ENCODE measurements at places on chromosomes 1 and 21. TPM values are rescaled to one million over a fixed set of nuclear protein-coding genes. Genes with fewer than 3 reads are reported as not detected.

- no peaks in the 10 kb centered on the region for H3K27me3 ChIP-seq
- H3K27ac ChIP-seq: no peak overlapping the region
- DNase-seq: no peak
- peaks cover 5% of the 10 kb centered on the region for H3K36me3 ChIP-seq
Measured at GRCh38 chr1:74324684-74325448, 89.7 kb downstream of the TNNI3K start.

Gene PRPF38B
- total RNA-seq: 54.7 TPM

Gene LCE3E
- total RNA-seq: not detected

Gene FMO2
- not detected for total RNA-seq

Gene ACTL8
- not detected for total RNA-seq

GRCh38 chr1:20634594-20635084 is 1.4 kb downstream of the PINK1 start:
- H3K4me1 ChIP-seq: peaks cover 3% of the 10 kb centered on the region
- DNase-seq: no peak
- H3K36me3 ChIP-seq: peaks cover 2% of the 10 kb centered on the region
- H3K27ac ChIP-seq: no peak overlapping the region

Gene SH2D2A
- not detected for total RNA-seq

GRCh38 chr1:63931468-63931867 is 157.7 kb downstream of the ROR1 start:
- no peak overlapping the region for H3K27ac ChIP-seq
- peaks cover 3% of the 10 kb centered on the region for H3K36me3 ChIP-seq
- no peak overlapping the region for H3K4me3 ChIP-seq
- H3K4me1 ChIP-seq: peaks cover 32% of the 10 kb centered on the region

Gene GJA9
- not detected for total RNA-seq

Gene GPR89A
- total RNA-seq: 31.4 TPM

- no peaks in the 10 kb centered on the region for H3K27me3 ChIP-seq
- no peak overlapping the region for H3K4me3 ChIP-seq
- H3K4me1 ChIP-seq: no peaks in the 10 kb centered on the region
- H3K27ac ChIP-seq: no peak overlapping the region
- no peak for DNase-seq
Measured at GRCh38 chr1:247530785-247531184, 5.5 kb downstream of the OR2C3 start.

Gene OR6K3
- total RNA-seq: not detected

DNA sequence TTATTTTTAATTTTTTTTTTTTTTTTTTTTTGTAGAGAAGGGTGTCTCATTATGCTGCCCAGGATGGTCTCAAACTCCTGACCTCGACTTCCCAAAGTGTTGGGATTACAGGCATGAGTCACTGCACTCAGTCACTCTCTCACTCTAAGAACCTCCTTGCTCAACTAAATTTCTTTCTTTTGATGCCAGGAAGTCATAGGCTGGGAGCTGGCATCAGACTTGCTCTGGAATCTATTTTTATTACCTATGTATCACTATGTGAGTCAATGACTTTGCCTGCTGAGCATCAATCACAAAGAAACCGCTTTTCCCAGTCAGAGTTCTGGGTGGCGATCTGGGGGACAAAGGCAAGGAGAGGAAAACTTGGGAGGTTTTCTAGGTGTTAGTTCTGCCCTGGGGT is 35.5 kb upstream of the PARP1 start:
- no peak overlapping the region for H3K4me3 ChIP-seq
- no peaks in the 10 kb centered on the region for H3K4me1 ChIP-seq
- peaks cover 20% of the 10 kb centered on the region for H3K27me3 ChIP-seq
- no peak overlapping the region for H3K27ac ChIP-seq
- H3K36me3 ChIP-seq: no peaks in the 10 kb centered on the region

- peaks cover 6% of the 10 kb centered on the region for H3K27me3 ChIP-seq
- H3K27ac ChIP-seq: no peak overlapping the region
- DNase-seq: no peak
- peaks cover 6% of the 10 kb centered on the region for H3K36me3 ChIP-seq
- peaks cover 2% of the 10 kb centered on the region for H3K4me1 ChIP-seq
Measured at GRCh38 chr1:6209661-6210580, 4.0 kb downstream of the RNF207 start.

DNA sequence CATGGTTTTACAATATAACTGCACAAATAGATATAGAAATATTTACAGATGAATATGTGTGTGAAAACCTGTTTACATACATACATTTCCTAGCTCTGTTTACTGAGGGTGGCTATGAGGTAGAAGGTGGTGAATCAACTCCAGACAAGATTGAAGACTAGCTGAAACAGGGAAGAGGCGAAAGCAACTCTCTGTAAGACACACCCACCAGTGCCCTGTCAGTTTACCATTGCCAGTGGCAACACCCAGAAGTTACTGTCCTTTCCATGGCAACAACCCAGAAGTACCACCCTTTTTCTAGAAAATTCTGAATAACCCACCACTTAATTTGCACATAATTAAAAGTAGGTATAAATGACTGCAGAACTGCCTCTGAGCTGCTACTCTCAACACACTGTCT is 16.7 kb downstream of the TMEM69 start:
- H3K4me3 ChIP-seq: no peak overlapping the region
- H3K36me3 ChIP-seq: peaks cover 13% of the 10 kb centered on the region
- H3K4me1 ChIP-seq: peaks cover 3% of the 10 kb centered on the region
- H3K27ac ChIP-seq: no peak overlapping the region
- no peaks in the 10 kb centered on the region for H3K27me3 ChIP-seq

Gene LYPD8
- not detected for total RNA-seq

GRCh38 chr1:11473491-11474034 is 5.4 kb upstream of the DISP3 start:
- no peak overlapping the region for H3K4me3 ChIP-seq
- peaks cover 34% of the 10 kb centered on the region for H3K27me3 ChIP-seq
- DNase-seq: peak; percentile 52
- no peaks in the 10 kb centered on the region for H3K36me3 ChIP-seq
- peaks cover 2% of the 10 kb centered on the region for H3K4me1 ChIP-seq
- H3K27ac ChIP-seq: no peak overlapping the region

Gene OR2L5
- not detected for total RNA-seq

DNA sequence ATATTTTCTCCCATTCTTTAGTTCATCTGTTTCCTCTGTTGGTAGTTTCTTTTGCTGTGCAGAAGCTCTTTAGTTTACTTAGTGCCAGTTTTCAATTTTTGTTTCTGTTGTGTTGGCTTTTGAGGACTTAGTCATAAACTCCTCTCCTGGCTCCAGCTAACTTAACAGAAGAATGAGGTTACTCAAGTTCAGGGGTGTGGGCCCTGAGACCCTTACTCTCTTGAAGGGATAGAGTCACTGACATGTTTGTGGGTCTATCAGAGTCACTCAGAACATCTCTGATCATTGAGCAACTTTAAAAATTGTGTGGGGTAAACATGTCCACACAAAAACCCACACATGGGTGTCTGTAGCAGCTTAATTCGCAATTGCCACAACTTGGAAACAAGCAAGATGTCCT is 14.2 kb downstream of the AGT start:
- no peak overlapping the region for H3K27ac ChIP-seq
- no peak for DNase-seq
- peaks cover 10% of the 10 kb centered on the region for H3K4me1 ChIP-seq
- H3K36me3 ChIP-seq: peaks cover 2% of the 10 kb centered on the region
- H3K4me3 ChIP-seq: no peak overlapping the region

DNA sequence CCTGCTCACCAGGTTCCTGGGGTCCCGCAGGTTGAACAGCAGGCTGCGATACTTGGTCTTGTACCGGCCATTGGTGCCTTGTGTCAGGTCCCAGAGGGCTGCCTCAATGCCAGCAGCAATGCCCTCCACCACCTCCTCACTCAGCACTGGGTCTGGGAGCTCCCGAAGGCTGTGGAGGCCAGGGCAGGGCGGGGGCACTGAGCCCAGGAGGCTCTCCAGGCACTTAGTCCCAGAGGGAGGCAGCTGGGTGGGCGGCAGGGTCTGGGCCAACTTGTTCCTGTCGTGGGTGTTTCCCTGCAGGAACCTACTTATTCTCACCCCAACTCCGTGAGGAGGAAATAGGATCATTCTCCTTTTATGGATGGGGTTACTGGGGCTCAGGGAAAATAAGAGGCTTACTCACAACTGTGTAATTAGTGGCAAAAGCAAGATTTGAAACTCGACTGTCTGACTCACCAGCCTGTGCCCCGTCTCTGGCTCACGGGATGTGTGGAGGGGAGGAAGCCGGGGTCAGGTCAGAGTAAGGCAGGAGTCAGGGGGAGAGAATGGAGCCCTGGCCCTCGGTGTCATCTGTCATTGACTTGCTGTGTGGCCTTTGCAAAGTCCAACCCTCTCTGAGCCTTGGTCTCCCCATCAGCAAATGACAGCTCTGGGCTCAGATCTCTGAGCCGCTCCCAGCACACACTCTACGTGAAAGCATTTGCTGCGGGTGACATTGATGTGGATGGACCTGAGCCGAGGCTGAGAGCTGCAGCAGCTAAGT is 17.2 kb downstream of the SPOCD1 start:
- no peaks in the 10 kb centered on the region for H3K36me3 ChIP-seq
- no peaks in the 10 kb centered on the region for H3K4me1 ChIP-seq
- peaks cover 29% of the 10 kb centered on the region for H3K27me3 ChIP-seq

Gene MPL
- not detected for total RNA-seq

DNA sequence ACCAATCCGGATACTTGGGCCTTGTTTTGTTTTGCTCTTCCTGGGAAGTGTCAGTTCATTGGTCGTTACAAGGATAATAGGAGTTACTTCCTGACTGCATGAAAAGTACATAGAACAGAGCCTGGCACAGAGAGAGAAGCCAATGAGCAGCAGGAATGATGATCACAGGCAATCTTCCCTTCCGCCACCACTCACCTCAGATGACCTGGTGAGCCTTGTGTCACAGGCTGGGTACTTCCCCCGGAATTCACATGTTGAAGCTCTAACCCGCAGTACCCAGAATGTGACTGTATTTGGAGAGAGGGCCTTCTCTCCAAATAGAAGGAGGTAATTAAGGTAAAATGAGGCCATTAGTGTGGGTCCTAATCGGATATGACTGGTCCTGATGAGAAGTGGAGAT is 18.8 kb upstream of the GPR137B start:
- H3K4me1 ChIP-seq: peaks cover 7% of the 10 kb centered on the region
- no peak overlapping the region for H3K4me3 ChIP-seq
- H3K36me3 ChIP-seq: no peaks in the 10 kb centered on the region
- peaks cover 11% of the 10 kb centered on the region for H3K27me3 ChIP-seq

GRCh38 chr1:155107309-155108264 is 20.1 kb upstream of the EFNA1 start:
- no peak overlapping the region for H3K27ac ChIP-seq
- no peak overlapping the region for H3K4me3 ChIP-seq
- no peaks in the 10 kb centered on the region for H3K4me1 ChIP-seq
- DNase-seq: no peak
- peaks cover 25% of the 10 kb centered on the region for H3K27me3 ChIP-seq

Gene MRPL37
- total RNA-seq: 62.2 TPM
